ENCODE measurements at places on chromosomes 1 and 21.

- DNase-seq = no peak
These were observed 15.4 kb upstream of the WNT2B start for GRCh38 chr1:112493351-112493750.

DNA sequence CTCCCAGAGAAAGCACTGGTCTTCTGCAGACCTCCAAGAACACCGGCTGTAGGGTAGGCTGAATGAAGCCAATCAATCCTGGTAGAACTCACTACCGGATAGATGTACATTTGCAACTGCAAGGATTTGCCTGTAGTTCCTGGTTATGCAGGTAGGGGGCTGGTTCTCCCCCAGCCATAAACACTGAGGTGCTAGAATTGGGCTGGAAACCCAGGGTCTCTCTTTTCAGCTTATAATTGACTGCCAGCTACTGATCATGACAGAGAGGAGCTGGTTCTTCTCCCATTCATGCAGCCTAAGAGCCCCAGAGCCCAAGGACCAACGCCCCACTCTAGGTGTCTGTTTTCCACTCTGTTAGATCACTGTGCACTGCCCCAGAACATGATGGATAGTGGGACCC, 21.5 kb upstream of the MTARC2 start:
- no peak for DNase-seq

- no peak for DNase-seq
These were observed 36.4 kb upstream of the COL6A2 start for GRCh38 chr21:46061518-46061917.

DNA sequence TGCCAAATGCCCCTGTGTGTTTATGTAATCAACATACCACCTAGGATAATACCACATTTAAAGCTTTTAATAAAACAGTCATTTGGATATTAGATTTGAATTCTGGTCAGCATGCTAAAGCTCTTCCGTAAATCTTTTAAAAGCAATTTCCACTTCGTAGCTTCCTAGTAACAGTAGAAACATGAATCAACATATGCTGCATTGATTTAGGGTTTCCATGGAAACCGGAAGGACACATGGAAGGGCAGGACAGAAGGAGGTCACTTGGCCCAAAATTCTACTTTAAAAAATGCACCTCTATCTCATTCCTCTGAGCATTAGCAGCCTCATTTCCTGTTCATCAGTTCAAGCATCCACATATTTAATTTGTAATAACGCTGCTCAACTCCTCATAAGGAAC, 8.1 kb downstream of the RGS8 start:
- DNase-seq = no peak

DNA sequence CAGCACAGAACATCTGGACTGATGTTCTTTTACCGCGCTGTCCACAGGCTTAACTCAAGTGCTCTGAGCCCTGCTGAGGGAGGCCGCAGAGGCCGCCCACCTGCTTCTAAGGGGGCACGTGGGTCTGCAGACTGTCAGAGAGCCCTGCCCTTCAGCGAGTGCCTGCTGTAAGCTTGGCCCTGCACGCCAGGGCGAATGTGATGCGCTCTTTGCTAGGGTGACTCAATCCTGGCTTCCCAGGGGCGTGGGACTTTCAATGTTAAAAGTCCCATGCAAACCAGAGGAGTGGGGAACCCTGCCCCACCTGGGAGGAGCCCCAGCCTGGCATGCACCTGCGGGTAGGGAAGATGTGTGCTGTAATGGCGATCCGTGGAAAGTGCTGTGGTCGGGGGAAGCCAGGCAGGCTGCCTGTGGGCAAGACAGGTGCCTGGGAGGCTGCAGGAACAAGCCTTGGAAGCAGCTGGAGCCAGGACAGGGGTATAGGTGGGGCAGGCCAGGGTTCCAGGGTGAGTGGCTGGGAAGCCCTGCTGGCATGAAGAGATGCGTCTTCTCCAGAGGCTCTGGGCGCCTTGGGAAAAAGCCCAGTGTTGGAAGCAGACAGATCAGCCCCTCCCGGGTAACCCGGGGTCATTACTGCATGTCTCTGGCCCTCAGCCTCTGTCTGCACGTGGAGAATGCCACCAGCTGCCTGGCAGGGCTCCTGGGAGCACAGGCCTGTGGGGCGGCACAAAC, 594 bp upstream of the PANK4 start:
- peak; percentile 77 for DNase-seq

DNA sequence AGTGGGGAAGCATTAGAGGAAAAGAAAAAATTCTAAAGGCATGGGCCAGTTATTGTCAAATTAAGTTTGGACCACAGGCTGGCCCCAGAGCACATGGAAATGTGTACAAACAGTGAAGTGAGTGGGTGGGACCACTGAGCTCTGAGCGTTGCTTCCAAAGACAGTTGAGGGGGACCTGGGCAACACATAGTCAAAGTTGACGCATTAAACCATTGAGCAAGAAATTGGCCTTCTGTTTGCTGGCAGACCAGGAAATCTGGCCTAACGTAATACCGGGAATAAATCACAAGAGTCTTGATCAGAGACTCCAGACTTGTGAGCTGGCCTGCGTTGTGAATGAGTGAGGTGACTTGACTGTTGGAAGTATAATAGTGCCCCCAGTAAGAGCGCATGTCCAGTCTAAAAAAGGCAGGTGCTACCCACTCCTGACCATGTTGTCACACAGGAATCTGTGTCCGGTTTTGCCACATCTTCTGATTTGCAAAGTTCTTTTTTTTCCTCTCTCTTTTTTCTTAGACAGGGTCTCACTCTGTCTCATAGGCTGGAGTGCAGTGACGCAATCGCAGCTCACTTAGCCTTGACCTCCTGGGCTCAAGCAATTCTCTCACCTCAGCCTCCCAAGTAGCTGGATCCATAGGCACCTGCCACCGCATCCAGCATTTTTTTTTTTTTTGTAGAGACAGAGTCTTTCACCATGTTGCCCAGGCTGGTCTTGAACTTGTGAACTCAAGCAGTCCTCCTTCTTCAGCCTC, 10.7 kb downstream of the EPHB2 start:
- no peak for DNase-seq
